ENCODE measurements at places on chromosomes 1 and 21. TPM values are rescaled to one million over a fixed set of nuclear protein-coding genes. Genes with fewer than 3 reads are reported as not detected.
A peak's percentile ranks its signal among the peaks of the same experiment; 100 is the strongest.

RNU5D-1 gene
- not detected for total RNA-seq

- no peak overlapping the region for H3K27ac ChIP-seq
- no peak for DNase-seq
- no peaks in the 10 kb centered on the region for H3K27me3 ChIP-seq
- H3K4me1 ChIP-seq: no peaks in the 10 kb centered on the region
Measured at GRCh38 chr21:21064353-21064752, 66.1 kb downstream of the NCAM2 start.

RXRG gene
- total RNA-seq: 2.2 TPM

DNA sequence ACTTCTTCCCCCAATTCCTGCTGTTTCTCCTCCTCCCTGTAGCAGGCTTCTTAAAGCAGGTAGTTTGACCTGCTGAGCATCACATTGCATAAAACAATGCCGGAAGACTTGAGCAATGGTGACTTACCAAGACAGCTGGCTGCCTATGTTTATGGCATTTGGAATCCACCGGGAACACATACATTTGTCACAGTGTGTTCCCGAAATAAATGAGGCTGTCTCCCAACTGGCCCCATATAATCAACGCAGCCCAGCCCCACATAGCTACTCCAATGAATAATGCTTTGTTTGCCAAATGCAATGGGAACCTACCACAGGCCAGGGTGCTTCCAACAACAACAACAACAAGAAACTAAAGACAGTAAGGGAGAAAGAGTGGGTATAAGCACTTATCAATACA is 186.1 kb upstream of the MAP1LC3C start:
- H3K36me3 ChIP-seq: peaks cover 4% of the 10 kb centered on the region
- H3K4me3 ChIP-seq: no peak overlapping the region
- DNase-seq: no peak
- H3K27ac ChIP-seq: no peak overlapping the region

DNA sequence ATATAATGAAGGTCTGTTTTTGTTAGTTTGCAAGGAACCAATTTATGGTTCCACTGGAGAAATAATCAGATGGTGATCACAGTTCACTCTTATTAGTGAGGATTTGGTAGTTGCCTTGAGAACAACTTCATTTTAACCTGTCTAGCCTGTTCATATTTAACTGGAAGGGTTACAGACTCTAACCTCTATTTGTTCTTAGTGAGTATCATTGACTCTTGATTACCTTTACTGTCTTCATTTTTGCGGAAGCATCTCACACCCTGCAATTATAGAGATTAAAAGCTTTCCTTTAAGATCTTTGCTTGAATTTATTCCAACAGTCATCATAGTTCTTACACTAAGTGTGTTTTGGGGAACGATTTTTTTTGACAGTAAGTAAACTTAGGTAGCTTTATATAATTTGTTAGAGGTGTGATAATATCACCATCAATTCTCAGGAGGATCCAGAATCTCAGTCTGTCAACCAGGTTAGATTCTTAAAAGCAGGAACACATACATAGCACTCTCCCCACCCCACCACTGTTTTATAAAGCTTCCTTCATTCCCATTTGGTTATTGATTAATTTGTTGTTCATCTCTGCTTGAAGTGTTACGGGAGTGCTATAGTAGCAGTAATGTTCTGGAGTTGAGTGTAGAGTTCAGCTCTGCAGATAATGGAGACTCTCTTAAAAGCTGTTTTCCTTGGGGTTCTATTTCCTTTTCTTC is 30.1 kb downstream of the B3GALT2 start:
- H3K36me3 ChIP-seq: no peaks in the 10 kb centered on the region
- DNase-seq: no peak
- no peaks in the 10 kb centered on the region for H3K27me3 ChIP-seq
- H3K27ac ChIP-seq: no peak overlapping the region
- no peak overlapping the region for H3K4me3 ChIP-seq

CA14 gene
- not detected for total RNA-seq

DNA sequence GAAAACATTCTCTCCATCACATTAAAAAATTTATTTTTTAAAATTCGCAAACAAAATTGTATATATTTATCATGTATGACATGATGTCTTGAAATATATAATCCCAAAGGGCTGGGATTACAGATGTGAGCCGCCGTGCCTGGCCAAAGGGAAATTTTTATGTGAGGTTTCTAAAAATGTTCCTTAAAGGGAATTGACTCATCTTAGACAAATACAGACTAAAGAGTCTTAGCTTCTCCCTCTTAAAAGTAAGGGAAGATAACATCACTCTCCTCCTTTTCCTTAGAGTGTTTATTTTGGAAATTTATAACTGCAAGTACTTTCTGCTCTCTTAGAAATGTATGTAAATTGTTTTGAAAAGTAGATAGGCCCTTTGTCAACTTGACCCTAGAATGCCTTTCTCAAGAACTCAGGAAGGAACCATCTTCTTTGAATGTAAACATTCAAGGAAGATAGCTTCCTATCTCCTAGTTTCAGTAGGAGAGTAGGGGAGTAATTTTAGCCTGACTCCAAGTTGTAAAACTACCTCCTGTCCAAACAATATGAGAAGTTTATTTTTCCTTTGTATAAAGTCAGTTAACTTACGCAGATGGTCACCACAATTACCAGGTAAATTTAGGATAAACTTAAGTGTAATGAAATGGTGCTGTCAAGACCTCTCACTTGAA is 59.5 kb downstream of the C21orf91 start:
- H3K4me3 ChIP-seq: no peak overlapping the region
- H3K4me1 ChIP-seq: no peaks in the 10 kb centered on the region
- no peak overlapping the region for H3K27ac ChIP-seq
- DNase-seq: no peak

GRCh38 chr1:10901891-10902805 is 105.7 kb upstream of the CASZ1 start:
- peak; percentile 25 for DNase-seq
- H3K4me1 ChIP-seq: no peaks in the 10 kb centered on the region
- no peaks in the 10 kb centered on the region for H3K36me3 ChIP-seq
- no peaks in the 10 kb centered on the region for H3K27me3 ChIP-seq
- H3K4me3 ChIP-seq: no peak overlapping the region
